Renal cortical epithelial cell (primary cell): ENCODE measurements at places on chromosomes 7 and 10. TPM values are rescaled to one million over a fixed set of nuclear protein-coding genes. Genes with fewer than 3 reads are reported as not detected.

Gene ECHDC3
- total RNA-seq, result 14.9 and 19.0 TPM in 2 replicates

DNA sequence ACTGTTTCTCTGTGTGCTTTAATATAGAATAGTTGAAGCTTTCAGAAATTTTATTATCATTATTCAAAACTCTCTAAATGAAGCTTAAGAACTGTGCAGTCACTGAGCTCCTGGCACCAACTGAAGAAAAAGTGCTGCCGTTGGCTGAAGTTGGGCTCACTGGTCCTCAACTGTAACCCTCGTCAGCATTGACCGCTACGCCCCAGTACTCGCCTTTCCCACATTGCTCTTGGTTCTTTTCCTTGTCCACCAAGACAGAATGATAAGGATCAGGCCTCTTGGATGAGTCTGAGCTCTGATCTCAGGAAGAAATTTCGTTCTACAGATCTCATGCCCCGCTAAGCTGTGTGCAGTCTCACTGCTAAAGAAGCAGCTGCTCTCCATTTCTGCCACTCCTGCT, 7.9 kb upstream of the TAF3 start:
- no peak for DNase-seq

DNA sequence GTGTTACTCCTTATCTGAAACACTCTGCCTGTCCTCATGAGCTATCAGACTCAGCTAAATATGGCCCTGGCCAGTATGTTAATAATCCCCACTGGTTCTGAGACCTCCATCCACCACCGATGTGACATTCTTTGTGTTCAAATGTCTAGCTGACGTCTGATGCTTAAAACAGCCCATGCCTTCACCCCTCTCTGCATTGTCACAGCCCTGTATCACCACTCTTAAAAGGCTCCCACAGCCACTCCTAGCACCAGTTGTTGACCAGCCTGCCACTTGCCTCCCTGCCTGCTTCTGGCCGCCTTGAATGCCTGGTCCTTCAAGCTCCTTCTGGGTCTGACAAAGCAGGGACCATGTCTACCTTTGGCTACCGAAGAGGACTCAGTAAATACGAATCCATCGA, at the start of gene LMOD2:
Gene LMOD2 (plus strand): TSS at position 253 of the 400 bp plus-strand sequence. CDS start 98 bp downstream, at position 351.
- DNase-seq, result no peak

- no peak for DNase-seq
These were observed 134.8 kb downstream of the TMEM26 start for GRCh38 chr10:61318429-61318828.

- no peak for DNase-seq
These were observed 34.0 kb downstream of the BRI3 start for GRCh38 chr7:98315318-98315993.

DNA sequence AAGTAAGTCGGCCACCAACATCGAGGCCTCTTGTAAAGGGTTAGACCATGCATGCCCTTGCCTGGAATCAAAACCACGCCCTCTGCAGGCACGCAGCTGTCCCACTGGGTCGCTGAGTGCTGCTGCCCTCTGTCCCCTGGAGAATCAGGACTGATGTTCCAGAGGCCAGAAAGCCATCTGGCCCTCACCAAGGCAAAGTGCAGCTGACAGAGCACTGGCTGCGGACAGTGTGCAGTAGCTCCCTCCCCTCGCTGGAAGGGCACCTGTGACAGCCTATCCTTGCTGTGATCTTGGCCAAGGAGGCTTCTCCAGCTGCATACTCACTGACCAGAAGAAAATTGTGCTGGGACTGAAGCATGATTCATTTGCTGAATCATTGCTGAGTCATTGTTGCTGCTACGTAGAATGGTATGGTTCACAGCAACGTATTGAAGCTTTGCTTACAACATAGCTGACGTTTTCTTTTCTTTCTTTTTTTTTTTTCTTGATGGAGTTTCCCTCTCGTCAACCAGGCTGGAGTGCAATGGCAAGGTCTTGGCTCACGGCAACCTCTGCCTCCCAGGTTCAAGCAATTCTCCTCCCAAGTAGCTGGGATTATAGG, 30.4 kb downstream of the DDC start:
- DNase-seq, result peak; percentile 100

GRCh38 chr10:1050554-1050953, 1.6 kb upstream of the IDI1 start:
- DNase-seq, result no peak

GRCh38 chr7:88647825-88648224, 111.7 kb upstream of the ZNF804B start:
- no peak for DNase-seq

DNA sequence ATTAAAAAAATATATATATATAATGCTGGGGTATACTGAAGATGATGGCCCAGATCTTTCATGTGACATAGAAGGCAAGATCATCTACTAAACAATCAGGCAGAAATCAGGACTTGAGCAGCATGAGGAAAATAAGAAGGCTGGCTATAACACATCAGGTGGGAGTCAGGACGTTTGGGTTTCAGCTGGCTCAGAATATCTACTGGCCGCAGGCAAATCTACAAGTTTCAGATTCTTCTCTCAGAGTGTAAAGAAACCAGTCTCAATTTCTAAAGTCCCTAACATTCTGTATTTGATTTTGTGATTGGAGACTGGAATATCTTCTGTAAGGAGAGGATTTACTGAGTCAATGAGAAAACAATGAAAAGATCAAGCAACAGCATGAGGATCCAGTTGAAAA, 37.7 kb upstream of the FAM3C start:
- DNase-seq, result peak; percentile 65

DNA sequence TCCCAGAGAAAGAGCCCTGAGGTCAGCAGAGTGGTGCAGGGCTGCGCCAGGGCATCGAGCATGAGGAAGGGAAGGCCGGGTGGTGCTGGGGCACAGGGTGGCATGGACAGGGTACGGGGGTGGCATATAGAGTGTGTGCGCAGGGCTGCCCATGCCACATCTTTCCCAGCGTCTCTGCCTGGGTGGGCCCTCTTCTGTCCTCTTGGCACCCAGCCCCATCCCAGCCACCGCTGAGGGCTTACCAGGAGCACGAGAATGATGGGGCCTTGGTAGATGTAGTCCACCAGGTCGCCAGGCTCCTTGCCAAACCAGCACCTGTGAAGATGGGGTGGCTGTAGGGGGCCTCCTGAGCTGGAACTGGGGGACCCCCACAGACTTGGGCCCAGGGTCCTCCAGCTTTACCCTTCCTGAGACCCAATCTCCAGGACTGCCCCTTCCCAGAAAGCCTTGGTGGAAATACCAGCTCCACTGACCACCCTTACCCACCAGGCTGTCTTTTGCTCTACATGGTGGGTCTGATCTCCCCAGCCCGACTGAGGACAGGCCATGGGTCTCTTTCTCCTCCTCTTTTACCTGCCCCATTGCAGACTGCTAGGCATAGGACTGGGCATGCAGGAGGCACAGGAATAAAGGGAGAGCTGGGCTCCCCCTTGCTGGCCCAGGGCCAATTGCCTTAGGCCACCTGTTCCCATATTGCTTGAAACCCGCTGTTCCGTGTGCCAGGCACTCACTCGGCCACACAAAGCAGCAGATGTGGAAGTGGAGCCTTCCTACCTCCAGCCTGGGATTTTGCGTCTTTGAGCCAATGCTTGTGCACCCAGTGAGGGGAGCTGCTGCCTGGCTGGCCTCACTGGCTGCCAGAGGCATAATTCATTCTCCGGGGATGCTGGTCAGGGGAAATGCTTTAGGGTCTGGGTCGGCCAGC, 21.7 kb downstream of the CRHR2 start:
- DNase-seq, result no peak

Gene SSC4D
- 7.1 and 34.5 TPM in 2 replicates for total RNA-seq

Gene PLEKHS1
- total RNA-seq, result under 0.01 and 0.45 TPM in 2 replicates

Gene MGMT
- total RNA-seq, result 22.7 and 37.7 TPM in 2 replicates

DNA sequence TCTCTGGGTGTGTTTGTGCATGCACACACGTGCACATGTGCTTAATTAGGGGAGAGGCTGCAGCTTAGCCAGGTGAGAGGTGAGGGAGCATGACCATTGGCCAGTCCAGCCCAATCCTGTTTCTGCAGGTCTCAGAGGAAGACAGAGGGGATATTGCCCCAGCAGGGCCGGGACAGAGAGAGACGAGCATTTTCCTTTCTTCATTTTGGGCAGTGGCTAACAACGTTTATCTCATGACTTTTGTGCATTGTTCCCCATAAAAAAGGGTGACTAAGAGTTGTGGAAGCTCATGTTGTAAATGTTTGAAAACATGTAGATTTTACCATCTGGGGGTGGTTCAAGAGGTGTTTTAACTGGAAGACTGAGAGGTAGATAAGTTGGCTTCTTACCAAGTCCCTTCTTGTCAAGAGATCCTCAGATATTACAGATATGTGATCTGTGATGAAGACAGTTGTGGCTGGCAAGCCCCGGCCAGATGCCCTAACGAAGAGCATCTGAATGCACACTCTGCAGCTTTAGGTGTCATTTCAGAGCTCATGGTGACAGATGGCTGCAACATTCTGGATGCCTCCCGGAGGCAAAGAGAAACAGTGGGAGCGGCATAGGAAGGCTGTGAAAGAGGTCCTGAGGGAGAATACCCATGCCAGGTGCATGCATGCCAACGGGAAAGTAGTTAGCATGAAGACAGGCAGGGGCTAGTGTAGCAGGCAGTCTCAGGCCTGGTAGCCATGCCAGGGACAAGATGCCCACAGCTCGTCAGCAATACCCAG, 16.7 kb upstream of the DMBT1 start:
- DNase-seq, result no peak

- no peak for DNase-seq
These were observed 1302.3 kb downstream of the XPNPEP1 start for GRCh38 chr10:108620821-108621534.

Gene TMUB1
- total RNA-seq, result 34.9 and 41.5 TPM in 2 replicates

Gene ZNF853
- total RNA-seq, result 1.7 and 9.1 TPM in 2 replicates

Gene CCL26
- not detected in 2 replicates for total RNA-seq

GRCh38 chr7:3055626-3056025, 12.0 kb upstream of the CARD11 start:
- DNase-seq, result no peak

GRCh38 chr10:109926061-109926745, 2.9 kb upstream of the XPNPEP1 start:
- no peak for DNase-seq

GRCh38 chr10:55852900-55853299, 508.2 kb downstream of the ZWINT start:
- DNase-seq, result no peak

GRCh38 chr7:16129431-16130110, 291.8 kb downstream of the CRPPA start:
- DNase-seq, result peak; percentile 52

Gene EPHB6
- 0.35 and 2.0 TPM in 2 replicates for total RNA-seq

- DNase-seq, result no peak
These were observed 2.9 kb downstream of the RAMP3 start for GRCh38 chr7:45160417-45160881.

Gene MYO1G
- not detected in 2 replicates for total RNA-seq

Gene CCDC146
- total RNA-seq, result 10.8 and 13.2 TPM in 2 replicates

DNA sequence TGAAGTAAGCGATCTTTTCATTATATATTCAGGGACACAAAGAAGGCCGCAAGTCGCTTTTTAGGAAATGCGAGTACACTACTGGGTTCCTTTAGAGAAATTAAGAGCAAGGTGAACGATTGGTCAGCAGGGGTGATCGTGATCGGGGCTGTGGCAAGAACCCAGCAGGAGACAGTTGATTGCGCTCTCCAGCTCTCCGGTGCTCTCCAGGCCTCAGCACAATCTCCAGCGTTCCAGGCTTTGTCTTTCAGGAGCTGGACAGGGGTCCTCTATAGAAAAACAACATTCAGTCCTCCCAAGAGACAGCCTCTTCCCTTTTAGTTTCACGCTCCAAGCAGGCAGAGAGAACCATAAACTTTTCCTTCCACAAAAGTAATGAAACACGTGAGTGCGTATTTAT, 170.5 kb upstream of the KLF6 start:
- DNase-seq, result no peak

DNA sequence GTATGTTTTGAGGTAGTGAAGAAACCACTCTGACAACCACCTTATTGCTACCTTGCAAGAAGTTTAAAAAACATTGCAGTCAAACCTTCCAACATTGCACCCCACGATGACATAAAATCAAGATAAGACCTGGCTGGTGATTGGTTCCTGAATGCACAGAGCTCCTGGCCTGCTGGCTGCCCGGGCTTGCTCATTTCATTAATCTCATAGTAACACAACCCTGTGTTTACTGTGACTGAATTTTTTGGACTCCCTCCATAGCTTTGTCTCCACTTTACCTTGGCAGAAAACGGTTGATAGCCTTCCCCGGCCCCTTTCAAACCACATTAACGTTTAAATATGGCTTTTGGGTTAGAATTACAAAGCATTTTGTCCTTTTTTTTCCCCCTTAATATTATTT, 27.5 kb downstream of the VWA2 start:
- no peak for DNase-seq

GRCh38 chr7:155276800-155277375, 20.8 kb upstream of the INSIG1 start:
- no peak for DNase-seq

- peak; percentile 20 for DNase-seq
These were observed 32.2 kb upstream of the PCBD1 start for GRCh38 chr10:70920519-70920918.

Gene FOXI2
- total RNA-seq, result not detected in 2 replicates

Gene CFAP69
- total RNA-seq, result 0.87 and 10.3 TPM in 2 replicates

Gene TMEM178B
- total RNA-seq, result 29.7 and 87.0 TPM in 2 replicates

DNA sequence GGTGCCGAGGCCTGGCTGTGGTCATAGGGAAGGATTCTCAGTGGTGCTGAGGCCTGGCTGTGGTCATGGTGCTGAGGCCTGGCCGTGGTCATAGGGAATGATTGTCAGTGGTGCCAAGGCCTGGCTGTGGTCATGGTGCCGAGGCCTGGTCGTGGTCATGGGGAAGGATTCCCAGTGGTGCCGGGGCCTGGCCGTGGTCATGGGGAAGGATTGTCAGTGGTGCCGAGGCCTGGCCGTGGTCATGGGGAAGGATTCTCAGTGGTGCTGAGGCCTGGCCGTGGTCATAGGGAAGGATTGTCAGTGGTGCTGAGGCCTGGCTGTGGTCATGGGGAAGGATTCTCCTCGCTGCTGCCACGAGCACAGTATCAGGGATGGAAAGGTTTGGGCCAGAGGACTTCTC, 327.3 kb downstream of the ADARB2 start:
- no peak for DNase-seq

DNA sequence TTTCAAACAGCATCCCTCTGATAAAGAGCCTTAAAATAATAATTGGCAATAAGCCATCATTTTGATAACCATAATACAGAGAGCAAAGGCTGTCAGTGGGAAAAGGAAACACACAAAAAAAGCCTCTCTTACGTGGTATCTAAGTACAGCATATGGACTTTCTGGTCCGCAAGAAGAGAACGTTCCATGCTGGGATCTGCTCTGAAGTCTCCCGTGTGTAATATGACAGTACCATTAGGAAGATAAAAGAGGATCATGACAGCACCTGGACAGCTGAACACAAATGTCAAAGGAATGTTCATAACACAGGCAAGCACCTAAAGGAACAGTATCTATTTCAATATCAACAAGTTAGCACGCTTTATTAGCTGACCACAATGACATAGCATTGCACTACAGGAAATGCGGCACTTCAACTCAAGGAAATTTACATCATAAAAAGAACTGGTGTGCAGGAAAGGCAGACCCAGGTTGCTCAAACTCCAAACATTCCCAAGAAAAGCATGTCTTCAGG, 9.9 kb downstream of the DCLRE1A start:
- no peak for DNase-seq
